ENCODE measurements at places on chromosomes 12 and 14.

GRCh38 chr12:94173660-94174265 lies 25.4 kb downstream of the PLXNC1 start:
- DNase-seq: no peak

- peak; percentile 44 for DNase-seq
These were observed 13.2 kb downstream of the FMNL3 start for GRCh38 chr12:49693931-49694444.

GRCh38 chr12:2897418-2897817 lies 6.7 kb downstream of the TULP3 start:
- no peak for DNase-seq

DNA sequence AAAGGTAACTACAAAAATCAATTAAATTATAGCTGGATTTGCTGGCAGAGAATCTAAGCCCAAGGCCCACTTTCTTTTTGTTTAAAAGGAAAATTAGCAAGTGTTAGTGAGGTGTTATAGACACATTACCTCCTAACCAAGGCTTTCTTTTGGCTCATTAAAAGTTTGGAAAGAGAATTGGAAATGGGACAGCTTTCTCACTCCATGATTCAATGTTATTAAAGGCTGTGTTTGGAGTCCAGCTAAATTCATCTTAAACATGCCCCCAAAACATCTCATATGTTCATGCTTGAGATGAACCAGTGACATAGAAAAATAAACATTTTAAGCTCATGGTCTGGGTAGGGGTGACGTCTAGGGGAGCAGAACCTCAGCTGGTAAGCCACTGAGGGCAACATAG lies 13.4 kb upstream of the PGF start:
- no peak for DNase-seq

DNA sequence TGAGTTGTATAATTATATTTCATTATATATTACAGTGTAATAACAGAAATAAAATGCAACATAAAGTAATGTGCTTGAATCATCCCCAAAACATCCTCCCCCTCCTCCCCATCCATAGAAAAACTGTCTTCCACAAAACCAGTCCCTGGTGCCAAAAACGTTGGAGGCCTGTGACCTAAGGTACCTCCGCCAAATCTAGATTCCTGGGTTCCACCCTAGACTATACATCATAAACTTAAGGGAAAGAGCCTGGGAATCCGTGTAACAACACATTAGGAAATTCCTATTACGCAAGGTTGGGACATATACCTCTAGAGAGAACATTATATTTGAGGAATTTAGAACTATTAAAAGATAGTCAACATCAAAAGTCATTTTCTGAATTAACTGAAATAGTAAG lies 38.0 kb downstream of the SPPL3 start:
- DNase-seq: no peak

- DNase-seq: no peak
These were observed 11.6 kb upstream of the TESPA1 start for GRCh38 chr12:54996205-54996604.

GRCh38 chr14:27228053-27228452 lies 630.2 kb upstream of the NOVA1 start:
- DNase-seq: no peak

DNA sequence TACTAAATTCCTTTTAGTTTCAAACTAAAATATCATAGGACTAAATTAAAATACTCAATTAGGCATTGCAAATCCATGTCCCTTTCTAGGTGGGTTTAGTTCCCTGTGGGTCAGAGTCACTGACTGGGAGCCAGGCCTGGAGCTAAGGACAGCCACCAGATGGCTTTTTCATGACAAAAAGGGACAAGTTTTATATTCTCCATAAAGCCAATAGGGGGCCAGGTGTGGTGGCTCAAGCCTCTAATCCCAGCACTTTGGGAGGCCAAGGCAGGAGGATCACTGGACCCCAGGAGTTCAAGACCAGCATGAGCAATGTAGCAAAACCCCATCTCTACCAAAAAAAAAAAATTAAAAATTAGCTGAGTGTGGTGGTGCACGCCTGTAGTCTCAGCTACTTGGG lies 35.4 kb upstream of the EIF5 start:
- DNase-seq: no peak

- DNase-seq: peak; percentile 5
These were observed 288.0 kb downstream of the TRHDE start for GRCh38 chr12:72560003-72560769.

- DNase-seq: no peak
These were observed 128.1 kb upstream of the C14orf180 start for GRCh38 chr14:104451474-104451873.

GRCh38 chr12:123931686-123932321 lies 40.8 kb downstream of the CCDC92 start:
- no peak for DNase-seq

GRCh38 chr14:71119075-71119474 lies 211.8 kb downstream of the PCNX1 start:
- DNase-seq: no peak

GRCh38 chr14:35331605-35332516 lies 39.7 kb downstream of the PSMA6 start:
- no peak for DNase-seq

- DNase-seq: no peak
These were observed 603 bp upstream of the LRR1 start for GRCh38 chr14:49598189-49598484.

DNA sequence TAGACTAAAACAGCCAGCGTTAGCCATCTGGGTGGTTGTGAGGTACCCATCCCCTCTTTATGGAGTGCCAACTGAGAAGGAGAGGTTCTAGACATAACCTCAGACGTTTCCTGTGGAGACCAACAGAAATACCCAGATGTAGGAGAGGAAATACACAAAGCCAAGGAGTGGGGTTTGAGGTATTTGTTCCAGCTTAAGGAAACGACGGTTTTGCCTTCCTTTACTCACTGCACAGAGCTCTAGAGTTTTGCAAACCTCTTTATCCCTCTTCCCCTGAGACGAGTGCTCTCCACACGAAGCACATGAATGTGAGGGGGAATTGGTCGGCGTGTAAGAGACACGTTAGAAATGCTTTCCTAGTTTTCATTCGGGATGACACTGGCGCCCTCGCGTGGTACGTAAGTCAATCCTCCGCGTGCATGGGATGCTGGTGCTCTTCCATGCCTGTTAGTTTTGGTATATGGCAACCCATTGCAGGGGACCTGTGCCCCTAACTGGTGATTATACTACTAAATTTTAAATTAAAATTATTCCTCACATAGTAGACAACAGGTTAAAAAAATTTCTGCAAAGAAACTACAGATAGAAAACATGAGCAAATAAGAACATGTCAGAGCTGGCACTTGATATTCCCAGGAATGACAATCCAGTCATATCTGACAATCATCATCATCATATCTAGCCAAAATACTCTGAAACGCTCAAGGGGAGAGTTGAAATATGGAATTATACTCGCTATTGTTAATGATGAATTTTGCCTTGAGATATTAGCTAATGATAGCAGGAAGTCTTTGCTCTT lies 121.7 kb downstream of the PPM1H start:
- DNase-seq: peak; percentile 55

- no peak for DNase-seq
These were observed 6.6 kb downstream of the MYH7 start for GRCh38 chr14:23428686-23429495.

DNA sequence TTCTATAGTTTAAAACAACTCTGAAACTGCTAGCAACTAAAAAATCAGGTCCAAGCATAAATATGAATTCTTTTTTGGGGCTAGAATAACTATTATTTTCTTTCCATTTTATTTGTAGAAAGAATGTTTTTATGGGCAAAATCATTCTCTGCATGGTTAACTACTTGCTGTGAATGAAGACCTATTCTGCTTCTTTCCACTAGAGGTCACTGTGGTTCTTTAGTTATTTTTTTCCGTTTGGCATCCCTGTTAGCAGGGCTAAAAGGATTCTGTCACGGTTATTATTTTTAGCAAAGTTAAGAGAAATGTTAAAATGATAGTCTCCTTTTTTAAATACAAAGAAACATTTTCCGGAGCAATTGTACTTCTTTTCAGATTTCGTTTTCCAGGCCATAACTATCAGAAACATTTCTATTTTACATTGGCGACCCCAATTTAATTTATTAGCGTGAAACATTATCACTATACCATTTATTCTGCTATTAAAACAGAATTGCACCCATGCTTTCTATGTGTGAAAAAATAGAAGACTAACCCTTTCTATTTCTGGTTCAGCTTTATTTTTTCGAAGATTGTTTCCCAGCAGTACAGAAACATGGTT lies 404.8 kb downstream of the ATP23 start:
- DNase-seq: no peak

- DNase-seq: no peak
These were observed 316.1 kb upstream of the SEL1L start for GRCh38 chr14:81849714-81850113.

DNA sequence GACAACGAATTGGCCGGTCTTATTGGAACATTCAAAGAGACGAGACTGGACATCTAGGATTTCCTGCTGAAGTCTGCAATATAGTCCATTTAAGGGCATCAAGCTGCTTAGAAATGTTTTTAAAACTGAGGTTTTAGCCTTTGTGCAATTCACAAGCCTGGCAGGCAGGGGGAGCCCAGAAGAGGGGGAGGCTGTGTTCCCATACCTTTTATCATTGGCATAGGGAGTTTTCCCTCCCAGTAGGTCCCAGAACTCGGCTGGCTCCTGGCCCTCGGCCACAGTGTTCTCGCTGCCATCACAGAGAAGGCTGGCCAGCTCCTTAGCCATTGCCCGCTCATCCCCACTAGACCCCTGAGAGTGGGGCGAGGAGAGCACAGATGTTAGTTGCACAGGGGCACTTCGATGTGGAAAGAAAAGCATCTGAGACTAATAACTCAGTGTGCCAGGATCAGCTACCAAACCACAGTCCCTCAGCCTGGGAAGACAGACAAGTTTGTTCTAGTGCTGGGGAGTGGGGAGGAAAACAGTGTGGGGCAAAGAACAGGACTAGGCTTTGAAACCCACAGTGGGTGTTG lies 15.1 kb downstream of the AVIL start:
- DNase-seq: peak; percentile 45

DNA sequence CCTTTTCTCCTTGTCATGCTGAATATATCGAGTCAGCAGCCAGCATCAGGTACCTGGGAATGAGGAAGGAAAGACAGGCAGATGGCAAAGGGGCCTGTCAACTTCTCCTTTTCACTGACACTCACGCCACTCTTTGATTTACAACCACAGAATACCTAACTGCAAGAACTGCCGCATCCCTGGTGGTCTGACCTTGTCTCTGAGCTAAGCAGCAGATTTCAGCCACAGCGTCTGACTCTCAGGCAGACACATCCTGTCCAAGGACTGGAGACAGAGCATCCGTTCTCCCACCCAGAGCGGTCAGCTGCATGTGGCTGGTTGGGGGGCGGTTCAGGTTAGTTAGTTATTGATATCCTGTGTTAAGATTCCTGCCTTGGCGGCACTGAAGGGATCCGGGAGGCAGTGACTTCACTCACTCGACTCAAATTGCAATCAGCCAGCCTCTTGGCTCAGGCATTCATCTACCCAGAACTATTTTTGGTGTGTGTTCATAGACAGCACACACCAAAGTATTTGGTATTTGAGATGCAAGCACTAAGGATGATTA lies 11.2 kb upstream of the MAP1LC3B2 start:
- DNase-seq: no peak

GRCh38 chr14:91220581-91221000 lies 23.9 kb downstream of the GPR68 start:
- peak; percentile 49 for DNase-seq

DNA sequence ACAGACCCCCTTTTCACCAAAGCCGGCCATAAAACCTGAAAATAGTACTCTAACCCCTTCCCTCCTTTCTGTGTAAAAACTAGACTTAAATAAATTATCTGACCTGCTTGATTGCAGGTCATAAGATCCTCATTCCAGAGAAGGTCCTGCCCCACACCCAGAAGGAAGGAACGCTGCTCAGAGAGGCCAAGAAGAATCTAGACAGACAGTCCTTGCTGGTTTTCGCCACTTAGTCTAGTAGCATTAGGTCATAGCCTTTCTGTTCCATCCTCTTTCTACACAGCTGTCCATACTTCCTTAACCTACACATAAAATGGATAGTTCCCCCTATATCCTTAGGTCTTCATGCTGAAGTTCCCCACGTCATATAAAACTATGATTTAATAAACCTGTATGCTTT lies 83.7 kb upstream of the IGF1 start:
- DNase-seq: no peak

DNA sequence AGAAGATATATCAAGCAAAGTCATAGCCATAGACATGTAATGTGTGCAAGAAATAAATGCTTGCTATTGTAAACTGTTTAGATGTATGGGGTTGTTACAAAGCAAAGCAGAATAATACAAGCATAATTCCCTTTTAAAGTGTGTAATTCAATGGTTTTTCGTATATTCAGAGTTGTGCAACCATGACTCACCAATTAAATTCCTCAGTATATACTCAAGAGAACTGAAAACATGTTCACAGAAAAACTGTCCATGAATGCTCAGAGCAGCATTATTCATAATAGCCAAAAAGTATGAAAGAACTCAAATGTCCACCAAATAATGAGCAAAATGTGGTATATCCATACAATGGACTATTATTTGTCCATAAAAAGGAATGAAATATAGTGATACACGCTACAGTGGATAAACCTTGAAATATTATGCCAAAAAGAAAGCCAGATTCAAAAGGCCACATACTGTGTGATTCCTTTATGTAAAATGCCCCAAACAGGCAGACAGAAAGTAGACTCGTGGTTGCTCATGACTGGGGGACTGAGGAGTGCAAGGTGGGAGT lies 9.3 kb downstream of the GXYLT1 start:
- DNase-seq: no peak

- DNase-seq: no peak
These were observed 234.7 kb downstream of the CCDC91 start for GRCh38 chr12:28424965-28425364.

DNA sequence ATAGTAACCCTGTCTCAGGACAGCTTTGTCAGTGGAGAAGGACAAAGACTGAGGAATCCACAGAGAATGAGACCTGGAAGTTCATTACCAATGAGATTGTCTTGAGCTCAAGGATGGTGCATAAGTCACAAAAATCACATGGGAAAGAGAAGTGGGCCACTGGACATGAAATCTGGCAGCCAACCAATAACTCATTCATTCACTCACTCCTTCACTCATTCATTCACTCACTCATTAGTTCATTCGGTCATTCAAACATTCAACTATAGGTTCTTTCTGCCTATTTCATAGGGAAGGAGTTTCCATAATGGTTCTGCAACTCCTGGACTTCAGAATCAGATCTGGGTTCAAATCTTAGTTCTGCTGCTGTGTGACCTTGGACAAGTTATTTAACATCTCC lies 18.2 kb upstream of the WSCD2 start:
- no peak for DNase-seq

GRCh38 chr12:42819846-42820245 lies 230.3 kb upstream of the PRICKLE1 start:
- DNase-seq: no peak

GRCh38 chr12:25368557-25368956 lies 117.8 kb upstream of the KRAS start:
- no peak for DNase-seq

DNA sequence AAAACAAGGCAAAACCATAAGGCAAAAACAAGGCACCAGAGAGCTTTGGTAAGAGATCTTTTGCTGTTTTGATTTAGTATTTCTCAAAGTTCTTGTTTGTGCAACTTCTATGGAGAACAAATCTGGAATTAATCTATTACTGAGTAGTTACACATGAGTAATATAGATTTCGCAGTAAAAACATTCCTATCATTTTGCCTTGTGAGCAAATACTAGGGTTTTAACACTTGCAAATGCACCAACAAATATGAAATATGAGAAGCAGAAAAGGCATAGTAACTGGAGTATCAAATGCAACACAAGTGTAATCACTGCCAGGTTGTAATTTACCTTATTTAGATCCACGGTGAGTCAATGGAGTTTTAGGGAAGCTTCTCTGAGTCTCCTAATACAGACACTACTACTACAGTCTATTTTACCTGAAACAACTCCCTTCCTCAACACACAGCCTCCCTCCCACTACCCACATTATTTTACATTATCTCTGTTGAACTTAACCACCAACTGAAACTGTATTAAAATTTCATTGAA lies 324.1 kb downstream of the FLRT2 start:
- no peak for DNase-seq
